ENCODE measurements at places on chromosomes 1 and 21.
A peak's percentile ranks its signal among the peaks of the same experiment; 100 is the strongest.

DNA sequence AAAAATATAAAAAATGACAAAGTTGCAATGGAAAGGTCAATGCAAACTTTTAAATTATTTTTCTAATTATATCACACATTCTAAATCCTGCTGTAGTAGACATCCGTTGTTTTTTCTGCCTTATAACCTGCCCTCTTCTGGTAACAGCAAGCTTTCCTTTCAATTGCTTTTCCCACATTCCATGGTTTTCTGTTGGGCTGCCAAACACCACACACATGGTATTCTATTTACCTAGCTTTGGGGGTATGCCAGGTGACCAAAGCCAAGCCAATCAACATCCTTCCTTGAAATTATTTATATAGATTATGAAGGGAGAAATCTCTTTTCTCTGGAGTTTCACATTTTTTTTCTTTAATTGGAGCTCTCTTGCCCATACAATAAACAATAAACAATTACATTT lies 3.4 kb upstream of the LAMC1 start:
- DNase-seq: peak; percentile 22

- no peak for DNase-seq
Measured at GRCh38 chr21:45334134-45334533, 46.4 kb upstream of the POFUT2 start.

GRCh38 chr1:172499636-172500141 lies 33.3 kb upstream of the SUCO start:
- DNase-seq: peak; percentile 88

GRCh38 chr1:33008051-33008914 lies 28.4 kb downstream of the AK2 start:
- peak; percentile 44 for DNase-seq

- DNase-seq: no peak
Measured at GRCh38 chr1:19860418-19860817, 21.8 kb upstream of the OTUD3 start.

- DNase-seq: no peak
Measured at GRCh38 chr1:10835822-10836421, 39.5 kb upstream of the CASZ1 start.

DNA sequence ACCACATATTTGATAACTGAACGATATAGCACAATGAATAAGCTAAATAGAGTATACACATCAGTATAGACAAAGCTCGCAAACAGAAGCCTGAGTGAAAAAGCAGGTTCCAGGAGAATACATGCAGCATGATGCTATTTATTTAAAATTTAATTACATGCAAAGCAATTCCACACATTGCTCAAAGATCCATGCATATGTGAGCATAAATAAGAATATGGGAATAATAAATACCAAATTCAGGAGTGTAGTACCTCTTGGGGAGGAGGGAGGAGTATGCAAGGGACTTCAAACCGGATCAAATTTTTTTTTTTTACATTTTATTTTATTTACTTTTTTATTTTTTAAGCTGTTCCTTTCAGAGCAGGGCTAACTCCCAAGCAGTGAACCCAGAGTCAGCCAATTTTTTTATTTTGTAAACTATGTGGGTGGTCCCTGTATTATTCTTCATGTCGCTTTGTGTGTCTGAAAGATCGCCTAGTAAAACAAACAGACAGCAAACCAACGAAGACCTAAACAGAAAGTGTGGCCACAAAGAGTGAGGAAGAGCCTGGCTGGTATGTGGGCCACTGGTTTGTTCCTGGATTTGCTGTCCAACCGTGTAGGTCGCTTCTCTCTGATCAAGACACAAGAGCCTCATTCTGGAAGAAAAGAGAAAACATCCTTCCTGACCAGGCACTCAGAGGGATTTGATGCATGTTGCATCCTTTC lies 4.2 kb upstream of the SHISAL2A start:
- no peak for DNase-seq

GRCh38 chr21:34105947-34106541 lies 32.7 kb downstream of the MRPS6 start:
- DNase-seq: no peak

- no peak for DNase-seq
Measured at GRCh38 chr1:4265836-4266235, 365.8 kb upstream of the C1orf174 start.

DNA sequence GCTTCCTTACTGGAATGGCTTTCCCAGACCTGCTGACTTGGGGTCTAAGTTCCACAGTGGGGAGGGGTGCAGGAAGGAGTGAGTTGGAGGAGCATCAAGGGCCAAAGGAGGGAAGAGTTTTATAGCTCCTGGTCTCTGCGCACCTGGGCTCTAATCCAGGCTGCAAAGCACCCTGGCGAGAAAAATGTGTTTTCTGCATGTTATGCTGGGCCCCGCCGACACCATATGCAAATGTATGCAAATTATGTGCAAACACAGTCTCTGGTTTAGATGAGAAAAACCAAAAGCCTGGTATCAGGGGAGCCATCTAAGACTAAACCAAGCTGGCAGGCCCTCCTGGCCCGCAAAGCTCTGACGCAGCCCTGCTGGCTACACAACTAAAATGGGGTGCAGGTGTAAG lies 95.0 kb downstream of the VWA5B1 start:
- no peak for DNase-seq

DNA sequence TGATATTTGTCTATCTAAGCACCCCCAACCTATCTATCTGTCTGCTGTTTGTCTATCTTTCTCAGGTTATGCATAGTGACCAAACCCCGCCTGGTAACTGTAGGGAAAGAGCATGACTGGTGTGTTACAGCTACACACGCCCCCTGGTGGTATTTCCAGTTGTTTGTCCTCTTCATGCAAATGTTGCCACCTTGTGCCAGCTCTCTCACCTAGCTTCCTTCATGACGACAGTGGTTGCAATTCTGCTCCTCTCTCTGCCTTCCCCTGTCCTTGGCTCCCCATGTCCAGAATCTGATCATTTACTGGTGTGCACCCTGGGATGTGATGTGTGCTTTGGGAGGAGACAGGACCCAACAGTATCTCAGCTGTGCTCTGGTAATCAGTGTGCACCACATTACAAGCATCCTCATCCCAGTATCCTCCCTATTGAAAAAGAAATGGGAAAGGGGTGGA lies 8.1 kb upstream of the INKA2 start:
- peak; percentile 54 for DNase-seq

DNA sequence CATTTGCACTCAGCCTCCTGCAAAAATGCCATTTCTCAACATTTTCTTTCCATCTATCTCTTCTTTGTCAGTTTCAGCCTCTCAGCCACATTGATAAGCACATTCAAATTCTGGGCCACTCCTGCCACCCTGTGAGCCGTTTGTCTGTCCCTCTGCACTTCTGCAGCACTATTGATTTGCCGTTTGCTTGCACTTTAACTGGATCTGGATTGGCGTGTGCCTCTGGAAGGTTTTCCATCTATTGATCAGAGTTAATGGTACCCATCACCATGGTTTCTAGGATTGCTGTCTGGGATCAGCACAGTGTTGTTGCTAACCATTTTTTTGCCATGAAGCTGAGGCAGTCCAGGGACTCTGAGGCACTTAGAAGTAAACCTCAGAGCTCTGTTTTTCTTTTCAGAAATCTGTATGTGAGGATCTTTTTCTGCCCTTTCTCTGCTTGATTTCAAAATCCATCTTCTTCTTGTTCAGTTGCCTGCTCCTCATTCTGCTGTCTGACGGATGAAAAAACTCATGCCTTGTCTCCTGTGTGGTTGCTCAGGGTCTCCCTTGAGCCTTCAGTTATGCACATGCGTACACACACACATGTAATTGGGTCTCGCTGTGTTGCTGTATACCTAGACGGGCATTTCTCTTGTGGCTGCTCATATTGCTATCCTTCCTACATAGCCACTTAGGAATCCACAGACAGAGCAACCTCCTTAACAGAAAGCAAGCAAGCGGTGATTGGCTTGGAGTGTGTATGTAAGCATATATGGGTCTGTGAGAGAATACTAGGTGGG lies 67.9 kb downstream of the NOS1AP start:
- no peak for DNase-seq
